ENCODE measurements at places on chromosomes 7 and 10. TPM values are rescaled to one million over a fixed set of nuclear protein-coding genes. Genes with fewer than 3 reads are reported as not detected.

The TCAF2 gene
- 0.41 TPM for total RNA-seq

The CLDN4 gene
- total RNA-seq: 4.6 TPM

The BLVRA gene
- total RNA-seq: 67.3 TPM

The ANXA8L1 gene
- 86.4 TPM for total RNA-seq

The ENO4 gene
- 0.21 TPM for total RNA-seq

The CDC14C gene
- total RNA-seq: not detected

The PRRT4 gene
- 0.54 TPM for total RNA-seq

The MMP21 gene
- total RNA-seq: not detected

The FAM25A gene
- total RNA-seq: not detected

Measured in A549 treated with CORT108297 at 1 μM for 4 hours (cell line).